ENCODE measurements at places on chromosomes 5 and 9.

GRCh38 chr9:21031808-21032183 lies 356 bp upstream of the HACD4 start:
- DNase-seq = no peak

GRCh38 chr9:78577156-78577906 lies 280.4 kb downstream of the PSAT1 start:
- no peak for DNase-seq

DNA sequence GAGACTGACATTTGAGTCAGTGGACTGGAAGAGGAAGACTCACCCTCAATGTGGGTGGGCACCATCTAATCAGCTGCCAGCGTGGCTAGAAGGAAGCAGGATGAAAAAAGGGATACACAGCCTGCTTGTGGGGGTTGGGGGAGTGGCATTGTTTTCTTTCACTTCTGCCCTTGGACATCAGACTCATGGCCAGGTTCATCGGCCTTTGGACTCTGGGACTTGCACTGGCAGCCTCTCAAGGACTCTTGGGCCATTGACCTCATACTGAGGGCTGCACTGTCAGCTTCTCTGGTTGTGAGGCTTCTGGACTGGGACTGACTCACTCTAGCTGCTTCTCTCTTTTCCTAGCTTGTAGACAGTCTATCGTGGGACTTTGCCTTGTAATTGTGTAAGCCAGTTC lies 374.9 kb downstream of the TLE1 start:
- DNase-seq = no peak

GRCh38 chr5:25570067-25570583 lies 925.3 kb upstream of the CDH10 start:
- no peak for DNase-seq

GRCh38 chr5:88263349-88263748 lies 5.3 kb downstream of the TMEM161B start:
- DNase-seq = no peak

- DNase-seq = no peak
Measured at GRCh38 chr5:141965071-141965470, 3.8 kb upstream of the RNF14 start.

- DNase-seq = no peak
Measured at GRCh38 chr5:10338686-10339057, 14.8 kb upstream of the MARCHF6 start.

All from stimulated activated CD4-positive, alpha-beta T cell treated with anti-CD3 and anti-CD28 coated beads, Interleukin-12 subunit alpha, Interleukin-12 subunit beta, amount 100 ng/mL, for 48 hours (primary cell).